Kidney glomerular epithelial cell (primary cell): ENCODE measurements at places on chromosomes 12 and 14.

DNA sequence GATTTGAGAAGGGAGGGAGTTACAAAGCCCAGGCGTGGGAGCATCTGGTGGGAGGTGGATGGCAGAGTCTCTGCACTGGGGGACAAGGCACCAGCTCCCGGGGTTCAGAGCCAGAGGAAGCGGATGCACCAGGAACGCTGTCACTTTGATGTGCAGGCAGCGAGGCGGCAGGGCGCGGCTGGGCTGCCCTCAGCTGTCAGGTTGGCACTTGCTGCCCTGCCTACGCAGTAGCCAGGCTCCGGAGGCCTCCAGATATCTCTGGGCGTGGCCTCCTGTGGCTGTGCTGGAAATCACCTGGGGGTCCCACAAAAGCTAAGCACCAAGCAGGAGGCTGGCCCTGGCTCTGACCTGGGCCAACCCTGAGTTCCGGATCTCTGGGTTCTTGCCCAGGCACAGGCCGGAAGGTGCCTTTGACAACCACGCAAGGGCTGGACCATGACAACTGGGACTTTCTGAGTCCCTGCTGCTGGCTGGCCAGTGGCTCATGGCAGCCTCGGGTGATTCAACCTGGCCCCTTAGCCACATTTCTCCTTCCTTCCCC, 62.1 kb upstream of the MAP1LC3B2 start:
- no peak for DNase-seq

- DNase-seq: no peak
Measured at GRCh38 chr14:77883847-77884238, 83.9 kb downstream of the ADCK1 start.

DNA sequence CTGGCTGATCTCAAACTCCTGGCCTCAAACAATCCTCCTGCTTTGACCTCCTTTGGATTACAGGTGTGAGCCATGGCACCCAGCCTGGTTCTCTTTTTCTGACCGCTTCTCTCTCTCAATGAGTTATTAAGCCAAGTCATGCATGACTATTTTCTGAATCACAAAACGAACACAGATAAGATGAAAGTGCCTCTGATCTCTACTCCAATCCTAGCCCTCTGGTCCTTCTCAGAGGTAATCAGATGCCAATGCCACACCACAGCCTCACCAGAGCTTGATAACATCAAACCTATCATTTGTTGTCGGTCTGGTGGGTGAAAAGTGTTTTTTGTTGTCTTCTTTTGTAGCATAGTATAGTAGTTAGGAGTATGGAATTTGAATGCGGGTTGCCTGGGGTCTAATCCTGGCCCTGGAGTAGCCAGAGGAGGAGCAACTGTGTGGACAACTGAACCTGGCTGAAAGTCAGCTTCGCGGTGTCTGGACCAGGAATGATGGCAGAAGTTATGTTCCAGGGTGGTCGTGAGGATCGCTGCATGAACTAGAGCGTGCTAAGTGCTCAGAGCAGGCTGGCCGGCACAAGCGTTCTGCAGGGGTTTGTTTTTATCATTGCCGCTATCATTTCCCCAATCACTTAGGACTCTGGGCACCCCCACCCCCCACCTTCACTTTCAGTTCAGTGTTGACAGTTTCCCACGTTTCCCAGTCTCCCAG, 77.9 kb downstream of the SPRING1 start:
- DNase-seq: peak; percentile 38

GRCh38 chr14:24734917-24735500, 101.0 kb upstream of the GZMB start:
- DNase-seq: peak; percentile 64

GRCh38 chr12:56202366-56202765, 13.1 kb upstream of the SMARCC2 start:
- no peak for DNase-seq

GRCh38 chr14:35786856-35787255, 22.2 kb downstream of the RALGAPA1 start:
- DNase-seq: no peak

- peak; percentile 54 for DNase-seq
Measured at GRCh38 chr12:111598637-111599452, at the start of gene ATXN2. ATXN2 (minus strand) TSS chr12:111599315; CDS start chr12:111599034, 281 bp downstream.

DNA sequence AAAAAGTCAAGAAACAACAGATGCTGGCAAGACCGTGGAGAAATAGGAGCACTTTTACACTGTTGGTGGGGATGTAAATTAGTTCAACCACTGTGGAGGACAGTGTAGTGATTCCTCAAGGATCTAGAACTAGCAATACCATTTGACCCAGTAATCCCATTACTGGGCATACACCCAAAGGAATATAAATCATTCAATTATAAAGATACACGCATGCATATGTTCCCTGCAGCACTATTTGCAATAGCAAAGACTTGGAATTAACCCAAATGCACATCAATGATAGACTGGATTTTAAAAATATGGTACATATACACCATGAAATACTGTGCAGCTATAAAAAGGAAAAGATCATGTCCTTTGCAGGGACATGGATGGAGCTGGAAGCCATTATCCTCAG, 18.0 kb upstream of the CATSPERB start:
- DNase-seq: no peak

GRCh38 chr14:94177806-94178205, 3.7 kb downstream of the PPP4R4 start:
- DNase-seq: no peak

- DNase-seq: no peak
Measured at GRCh38 chr12:87272851-87273250, 756.4 kb downstream of the C12orf50 start.

GRCh38 chr12:94271351-94271750, 123.0 kb downstream of the PLXNC1 start:
- DNase-seq: no peak

- DNase-seq: peak; percentile 37
Measured at GRCh38 chr14:73633116-73634010, 11.4 kb upstream of the DNAL1 start.

GRCh38 chr14:76727384-76727783, 33.9 kb upstream of the VASH1 start:
- no peak for DNase-seq

DNA sequence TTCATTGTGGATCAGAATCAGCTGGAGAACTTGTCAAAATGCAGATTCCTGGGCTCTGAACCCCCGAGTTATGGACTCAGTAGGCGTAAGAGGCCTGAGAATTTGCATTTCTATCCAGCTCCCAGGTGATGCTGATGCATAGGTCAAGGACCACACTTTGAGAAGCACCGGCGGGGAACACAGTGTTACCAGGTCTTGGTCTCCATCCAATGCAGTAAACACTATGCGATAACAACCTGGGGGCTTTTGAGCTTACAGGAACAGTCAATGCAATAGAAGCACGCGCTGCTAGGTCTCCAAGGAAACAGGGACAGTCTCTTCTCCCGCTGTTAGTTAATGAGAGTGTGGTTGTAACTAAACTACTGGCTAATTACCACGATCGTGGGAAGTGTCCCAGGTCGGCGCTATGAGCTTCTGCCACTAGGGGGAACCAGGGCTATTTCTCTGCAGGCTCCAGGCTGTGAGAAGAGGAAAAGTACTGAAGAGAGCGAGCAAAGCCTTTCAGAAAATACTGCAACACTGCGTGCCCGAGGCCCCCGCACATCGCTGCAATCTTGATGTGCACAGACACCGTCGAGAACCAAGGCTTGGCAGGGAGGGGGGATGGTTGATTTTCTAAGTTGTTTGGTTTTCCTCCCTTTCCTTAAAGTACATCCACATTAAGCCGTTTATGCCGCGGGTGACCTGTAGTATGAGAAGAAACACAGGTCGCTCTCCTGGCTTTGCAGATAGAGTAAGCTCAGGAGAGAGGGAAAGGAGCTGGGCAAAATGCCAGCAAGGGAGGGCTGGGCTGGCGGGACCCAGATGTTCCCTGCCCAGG, 52.0 kb upstream of the KCNA1 start:
- DNase-seq: peak; percentile 56

GRCh38 chr12:68878846-68879245, 54.1 kb downstream of the CPM start:
- no peak for DNase-seq

DNA sequence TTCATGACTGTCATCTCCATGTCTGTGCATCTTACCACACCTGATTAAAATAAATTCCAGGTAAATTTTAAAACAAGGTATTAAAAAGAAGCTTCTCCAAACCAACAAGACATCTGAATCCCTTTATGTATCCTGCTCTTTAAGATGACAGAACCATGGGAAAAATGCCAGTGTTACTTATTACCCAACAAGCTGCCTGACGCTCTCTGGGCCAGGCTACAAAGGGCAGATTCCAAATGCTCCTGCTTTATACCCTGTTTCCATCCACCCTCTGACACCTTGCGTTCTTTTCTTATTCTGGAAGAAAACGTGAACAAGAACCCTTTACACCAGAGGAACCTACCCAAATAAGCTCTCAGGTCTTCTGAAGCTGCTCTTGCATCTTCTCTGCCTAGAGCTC, 70.7 kb downstream of the SLC8A3 start:
- DNase-seq: no peak

DNA sequence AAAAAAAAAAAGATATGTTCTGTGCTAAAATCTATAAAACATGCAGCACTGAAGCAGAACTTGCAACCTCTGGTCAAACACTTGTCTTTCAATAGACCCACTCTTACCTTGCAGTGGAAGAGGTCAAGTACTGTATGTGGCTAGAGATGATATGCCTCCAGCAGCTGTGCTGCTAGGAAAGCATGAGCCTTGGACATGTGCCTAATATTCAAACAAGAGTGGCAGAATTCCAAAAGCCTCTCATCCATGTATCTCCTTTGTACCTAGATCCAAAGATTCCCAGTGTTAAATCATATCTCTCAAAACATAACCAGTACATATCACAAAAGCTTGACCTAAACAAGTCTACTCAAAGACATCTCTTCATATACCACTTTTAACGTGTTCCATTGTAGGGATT, 105.0 kb upstream of the CPNE8 start:
- DNase-seq: peak; percentile 43

DNA sequence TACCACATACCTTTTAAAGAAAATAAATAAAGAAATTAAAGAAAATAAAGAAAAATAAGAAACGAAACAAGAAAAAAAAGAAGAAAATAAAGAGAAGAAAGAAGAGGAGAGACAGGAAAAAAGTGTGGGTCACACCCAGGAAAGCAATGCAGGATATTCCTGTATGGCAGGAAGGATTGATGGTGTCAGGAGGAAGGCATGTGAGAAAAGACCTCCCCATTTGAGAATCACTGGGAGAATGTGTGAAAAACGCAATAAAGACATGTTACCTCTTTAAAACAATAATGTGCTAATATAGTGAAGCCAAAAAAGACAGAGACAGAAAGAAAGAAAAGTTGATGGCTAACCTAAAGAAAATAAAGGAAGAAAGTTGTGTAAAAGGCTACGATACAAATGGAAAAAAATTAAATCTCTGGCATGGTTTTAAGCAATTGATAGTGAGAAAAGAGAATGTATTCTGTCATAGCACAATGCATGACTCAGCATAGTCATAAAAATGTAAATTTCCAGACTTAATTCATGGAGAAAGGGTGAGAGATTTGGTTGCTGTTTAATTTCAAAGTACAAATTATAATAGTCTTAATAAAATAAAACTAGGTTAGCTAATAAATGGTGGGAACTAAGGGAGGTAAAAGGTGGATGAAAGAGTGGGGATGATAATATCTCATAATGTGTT, 24.3 kb upstream of the FOXG1 start:
- no peak for DNase-seq

- DNase-seq: no peak
Measured at GRCh38 chr12:103043531-103044486, 86.3 kb downstream of the ASCL1 start.

DNA sequence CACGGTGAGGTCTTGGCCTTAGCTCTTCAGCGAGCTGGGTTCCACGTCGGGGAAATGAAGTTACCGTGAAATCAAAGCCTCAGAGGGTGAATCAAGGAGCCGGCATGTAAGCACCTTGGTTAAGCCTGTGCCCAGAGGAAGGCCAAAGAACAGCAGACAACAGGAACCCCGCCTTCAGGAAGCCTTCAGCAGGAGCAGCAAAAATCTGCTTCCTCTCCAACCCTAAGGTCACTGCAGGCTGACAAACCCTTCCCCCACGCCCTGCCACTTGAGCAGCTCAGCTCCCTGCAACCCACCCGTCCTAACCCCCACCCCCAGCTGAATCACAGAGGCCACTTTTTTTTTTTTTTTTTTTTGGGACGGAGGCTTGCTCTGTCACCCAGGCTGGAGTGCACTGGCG, 72.9 kb upstream of the LTA4H start:
- no peak for DNase-seq

DNA sequence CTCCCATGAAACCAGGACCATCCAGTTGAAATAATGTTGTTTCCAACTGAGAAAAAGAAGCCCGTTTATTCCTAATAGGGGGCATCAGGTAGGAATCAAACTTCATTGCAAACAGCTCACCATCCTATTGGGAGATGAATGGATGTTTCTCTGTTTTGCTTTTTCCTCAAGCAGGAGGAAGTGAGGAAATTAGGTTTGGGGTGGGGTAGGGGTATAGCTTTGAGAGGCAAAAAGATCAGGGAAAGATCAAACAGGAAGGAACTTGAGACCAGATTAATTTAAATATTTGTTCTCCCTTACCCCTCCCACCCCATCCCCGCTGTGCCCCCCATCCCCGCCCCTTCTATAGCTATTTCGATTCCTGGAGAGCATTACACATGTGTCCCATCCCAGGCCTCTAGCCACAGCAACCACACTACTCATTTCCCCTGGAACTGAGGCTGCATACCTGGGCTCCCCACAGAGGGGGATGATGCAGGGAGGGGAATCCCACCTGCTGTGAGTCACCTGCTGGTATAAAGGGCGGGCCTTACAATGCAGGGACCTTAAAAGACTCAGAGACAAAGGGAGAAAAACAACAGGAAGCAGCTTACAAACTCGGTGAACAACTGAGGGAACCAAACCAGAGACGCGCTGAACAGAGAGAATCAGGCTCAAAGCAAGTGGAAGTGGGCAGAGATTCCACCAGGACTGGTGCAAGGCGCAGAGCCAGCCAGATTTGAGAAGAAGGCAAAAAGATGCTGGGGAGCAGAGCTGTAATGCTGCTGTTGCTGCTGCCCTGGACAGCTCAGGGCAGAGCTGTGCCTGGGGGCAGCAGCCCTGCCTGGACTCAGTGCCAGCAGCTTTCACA, at the start of gene IL23A:
IL23A (plus strand) TSS at position 577 of the 850 bp plus-strand sequence; CDS start at position 738, 161 bp downstream.
- peak; percentile 71 for DNase-seq

- DNase-seq: peak; percentile 74
Measured at GRCh38 chr14:92039063-92039718, 668 bp downstream of the TRIP11 start.

- DNase-seq: no peak
Measured at GRCh38 chr12:10612984-10613348, 443 bp downstream of the MAGOHB start.

GRCh38 chr14:50212726-50213125, 18.7 kb downstream of the SOS2 start:
- DNase-seq: no peak

DNA sequence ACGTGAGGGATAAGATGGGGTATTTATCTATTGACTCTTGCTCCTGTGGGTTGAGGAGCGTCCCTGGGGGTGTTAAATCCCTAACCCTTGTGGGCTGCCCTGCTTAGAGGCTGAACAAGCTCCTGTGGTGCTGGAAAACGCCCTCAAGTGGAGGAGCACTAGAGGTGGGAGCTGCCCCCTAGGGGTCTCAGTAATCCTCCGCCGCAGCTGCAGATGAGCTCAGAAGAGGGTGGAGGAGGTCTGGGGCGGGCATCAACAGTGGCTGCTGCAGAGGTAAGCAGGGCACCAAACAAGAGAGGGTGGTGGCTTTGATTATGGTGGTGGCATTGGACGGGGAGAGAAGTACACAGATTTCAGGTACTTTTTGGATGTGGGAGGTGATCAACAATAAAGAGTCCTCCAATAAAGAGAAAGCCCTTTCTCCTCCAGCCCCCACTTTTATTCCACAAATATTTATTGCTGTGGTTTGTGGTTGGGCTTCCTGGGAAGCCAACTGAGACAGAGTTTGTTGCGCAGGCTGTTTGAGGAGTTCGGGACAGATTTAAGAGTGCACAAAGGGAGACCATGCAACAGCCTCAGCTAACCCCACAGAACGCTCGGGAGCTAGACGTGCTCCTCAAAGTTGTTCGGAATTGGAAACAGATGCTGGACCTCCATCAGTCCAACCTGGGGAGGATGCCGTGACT, 179.9 kb downstream of the ADCK1 start:
- DNase-seq: peak; percentile 19
